ENCODE measurements at places on chromosomes 5 and 9.

- no peak for DNase-seq
These were observed 43.2 kb upstream of the ANKRD33B start for GRCh38 chr5:10520706-10521105.

- no peak for DNase-seq
These were observed 56.2 kb downstream of the CTNNA1 start for GRCh38 chr5:138809391-138809790.

GRCh38 chr5:146671561-146672295 is 155.7 kb upstream of the GPR151 start:
- DNase-seq: no peak

- peak; percentile 76 for DNase-seq
These were observed 54.3 kb upstream of the ZSWIM6 start for GRCh38 chr5:61277781-61278180.

- no peak for DNase-seq
These were observed 2.7 kb upstream of the PLGRKT start for GRCh38 chr9:5440426-5440825.

- no peak for DNase-seq
These were observed 72.3 kb downstream of the MACIR start for GRCh38 chr5:103330875-103331274.

- DNase-seq: no peak
These were observed 488.0 kb downstream of the PRELID2 start for GRCh38 chr5:145347026-145347616.

GRCh38 chr5:116045821-116046220 is 13.5 kb downstream of the ARL14EPL start:
- no peak for DNase-seq

DNA sequence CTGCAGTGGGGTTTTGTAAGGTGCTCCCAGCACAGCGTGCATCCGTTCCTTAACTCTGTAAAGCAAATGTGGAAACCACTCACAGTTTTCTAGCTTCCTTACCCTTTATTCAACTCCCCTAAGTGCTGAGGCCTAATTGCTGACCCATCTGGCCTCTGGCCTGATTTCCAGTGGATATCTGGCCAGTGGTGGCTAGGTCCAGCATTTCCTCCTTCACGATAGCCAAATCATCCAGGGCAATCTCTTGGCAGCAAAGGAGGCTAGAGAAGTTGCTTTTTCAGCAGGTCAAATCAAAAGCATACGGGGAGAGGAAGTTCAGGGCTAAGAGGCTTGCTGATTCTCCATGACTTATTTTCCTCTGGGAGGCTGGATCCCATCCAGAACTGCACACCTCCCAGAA is 286.3 kb upstream of the VLDLR start:
- DNase-seq: no peak

DNA sequence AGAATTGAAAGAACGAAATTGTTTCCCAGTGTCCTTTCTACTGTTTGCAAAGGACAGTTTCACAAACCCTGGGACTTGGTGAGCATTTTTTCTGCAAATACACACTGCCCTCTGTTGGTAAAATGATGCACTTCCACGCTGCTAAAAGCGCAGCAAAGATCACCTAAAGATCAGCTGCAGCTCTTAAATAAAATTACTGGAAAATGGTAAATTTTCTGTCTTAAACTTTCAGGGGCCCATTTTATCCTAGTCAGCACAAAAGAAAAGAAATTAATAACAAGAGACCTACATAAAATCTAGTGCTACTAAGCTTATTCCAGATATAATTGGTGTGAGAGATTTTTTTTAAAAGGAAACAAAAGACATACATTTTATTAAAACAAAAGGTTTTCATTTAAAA is 566.0 kb downstream of the CAAP1 start:
- DNase-seq: no peak

GRCh38 chr9:80282766-80283165 is 711.0 kb downstream of the TLE4 start:
- no peak for DNase-seq

- DNase-seq: no peak
These were observed 1.2 kb upstream of the OMD start for GRCh38 chr9:92425474-92425873.

DNA sequence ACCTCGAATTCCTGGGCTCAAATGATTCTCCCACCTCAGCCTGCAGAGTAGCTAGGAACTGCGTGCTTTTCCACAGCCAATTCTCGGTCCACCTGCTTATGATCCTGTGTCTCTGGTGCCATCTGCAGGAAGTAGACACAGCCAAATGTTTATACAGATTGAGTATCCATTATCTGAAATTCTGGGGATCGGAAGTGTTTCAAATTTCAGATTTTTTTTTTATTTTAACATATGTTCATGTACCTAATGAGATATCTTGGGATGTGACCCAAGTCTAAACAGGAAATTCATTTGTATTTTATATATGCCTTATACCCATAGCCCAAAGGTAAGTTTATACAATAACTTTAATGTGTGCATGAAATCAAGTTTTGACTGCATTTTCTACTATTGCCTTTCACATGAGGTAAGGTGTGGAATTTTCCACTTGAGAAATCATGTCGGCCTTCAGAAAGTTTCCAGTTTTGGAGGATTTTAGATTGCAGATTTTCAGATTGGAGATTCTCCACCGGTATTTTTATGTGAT is 89.5 kb downstream of the ESM1 start:
- no peak for DNase-seq

DNA sequence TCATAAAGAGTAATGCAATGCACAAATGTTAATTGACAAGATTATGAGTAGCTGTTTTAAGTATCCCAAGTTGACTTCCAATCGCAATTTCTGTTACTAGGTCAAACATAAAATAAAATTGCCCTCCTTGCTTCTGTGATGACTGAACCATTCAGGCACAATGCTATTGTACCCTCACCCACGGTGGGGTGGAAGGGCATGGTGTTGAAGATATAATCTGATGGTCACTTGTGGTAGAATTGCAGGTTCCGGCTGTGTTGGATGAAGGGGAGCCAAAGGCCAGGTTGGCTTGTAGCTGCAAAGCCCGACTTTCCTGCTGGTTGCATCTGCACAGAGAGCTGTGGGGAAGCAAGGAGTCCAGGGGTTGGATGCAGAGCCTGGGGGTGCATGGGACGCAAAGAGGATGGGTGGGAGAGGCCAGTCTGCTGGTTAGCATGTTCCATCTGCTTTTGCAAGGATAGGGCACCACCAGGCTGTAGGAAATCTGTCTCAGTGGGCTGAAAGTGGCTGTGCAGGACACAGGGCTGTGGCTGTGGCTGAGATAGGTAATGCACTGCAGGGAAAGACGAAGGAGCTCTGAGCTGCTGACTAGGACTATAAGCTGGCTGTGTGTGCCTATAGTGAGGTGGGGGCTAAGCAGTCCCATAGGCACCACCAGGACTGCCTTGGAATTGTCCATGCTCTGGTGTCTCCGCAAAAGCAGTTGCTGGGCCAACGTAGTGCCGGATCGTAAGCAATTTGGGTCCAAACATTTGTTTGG is 31.5 kb upstream of the PUM3 start:
- no peak for DNase-seq

- peak; percentile 85 for DNase-seq
These were observed 99.5 kb upstream of the LMX1B start for GRCh38 chr9:126514037-126514821.

DNA sequence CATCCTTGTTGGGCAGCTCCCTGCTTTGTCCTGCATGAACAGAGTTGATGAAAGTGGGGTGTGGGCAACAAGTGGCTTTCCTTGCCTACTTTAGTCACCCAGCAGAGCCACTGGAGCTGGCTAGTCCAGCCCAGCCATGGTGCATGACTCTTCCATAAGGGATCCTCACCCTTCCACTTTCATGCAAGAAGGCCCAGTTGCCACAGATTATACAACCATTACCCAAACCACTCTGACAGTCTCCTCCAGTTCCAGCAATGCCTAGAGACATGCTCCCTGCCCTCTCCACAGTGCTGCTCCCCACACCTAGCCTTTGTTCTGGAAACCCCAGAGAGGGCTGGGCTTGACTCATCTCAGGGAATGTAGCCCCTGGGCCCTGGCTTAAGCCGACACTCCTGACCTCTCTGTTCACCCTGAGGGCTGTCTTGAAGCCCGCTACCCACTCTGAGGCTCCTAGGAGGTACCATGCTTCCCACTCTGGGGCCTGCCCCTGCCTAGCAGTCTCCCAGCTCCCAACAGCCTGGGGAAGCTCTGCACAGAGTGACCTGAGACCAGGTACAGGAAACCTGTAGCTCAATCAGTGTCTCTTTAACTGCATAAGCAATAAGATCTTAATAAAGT is 3.9 kb downstream of the SLC35A4 start:
- DNase-seq: peak; percentile 38

GRCh38 chr5:135154961-135155360 is 120.9 kb upstream of the PITX1 start:
- no peak for DNase-seq

- DNase-seq: no peak
These were observed 26.3 kb downstream of the NR3C1 start for GRCh38 chr5:143376911-143377813.

DNA sequence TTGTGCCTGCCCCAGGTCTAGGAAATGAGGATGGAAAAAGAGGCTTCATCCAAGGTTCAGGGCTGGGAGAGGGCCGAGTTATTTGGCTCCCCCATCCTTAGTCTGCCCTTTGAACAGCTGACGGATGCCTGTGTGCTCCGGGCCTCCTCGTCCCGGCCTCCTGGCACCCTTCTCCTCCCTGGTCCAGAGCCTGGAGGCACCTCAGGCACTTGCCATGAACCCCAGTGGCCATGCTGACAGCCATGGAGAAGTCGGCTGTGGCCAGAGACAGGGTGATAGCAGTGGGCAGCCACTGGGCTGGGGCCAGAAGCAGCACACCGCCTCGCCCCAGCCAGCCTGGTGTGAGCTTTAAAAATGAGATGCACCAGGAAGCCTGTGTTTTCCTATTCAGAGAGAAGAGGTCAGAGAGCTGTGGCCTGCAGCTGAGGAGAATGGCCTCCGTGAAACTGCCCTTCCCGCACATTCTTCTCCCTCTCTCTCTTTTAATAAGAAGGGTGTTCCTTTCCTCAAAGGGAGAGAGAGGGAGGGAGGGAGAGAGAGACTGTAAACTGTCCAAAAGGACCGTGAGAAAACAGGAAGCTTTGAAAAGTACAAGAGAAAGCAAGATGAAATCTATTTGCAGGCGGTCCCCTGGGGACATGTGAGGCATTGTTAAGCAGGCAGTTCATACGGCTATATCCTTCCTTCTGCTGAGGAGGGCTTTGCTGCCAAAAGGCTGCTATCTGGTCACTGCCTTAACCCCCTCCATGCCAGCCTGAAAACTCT is 55.3 kb downstream of the ZNF366 start:
- DNase-seq: no peak

GRCh38 chr5:120678279-120678678 is 214.2 kb downstream of the PRR16 start:
- no peak for DNase-seq
